Stimulated activated CD8-positive, alpha-beta memory T cell treated with anti-CD3 and anti-CD28 coated beads, Interleukin-15, amount 100 ng/mL, for 4 hours (primary cell): ENCODE measurements at places on chromosomes 4 and X.

GRCh38 chr4:90904021-90904420, 776.8 kb downstream of the CCSER1 start:
- DNase-seq = no peak

GRCh38 chr4:123889507-123889906, 492.9 kb downstream of the SPRY1 start:
- no peak for DNase-seq

GRCh38 chr4:64559571-64559970, 150.3 kb upstream of the TECRL start:
- DNase-seq = no peak

DNA sequence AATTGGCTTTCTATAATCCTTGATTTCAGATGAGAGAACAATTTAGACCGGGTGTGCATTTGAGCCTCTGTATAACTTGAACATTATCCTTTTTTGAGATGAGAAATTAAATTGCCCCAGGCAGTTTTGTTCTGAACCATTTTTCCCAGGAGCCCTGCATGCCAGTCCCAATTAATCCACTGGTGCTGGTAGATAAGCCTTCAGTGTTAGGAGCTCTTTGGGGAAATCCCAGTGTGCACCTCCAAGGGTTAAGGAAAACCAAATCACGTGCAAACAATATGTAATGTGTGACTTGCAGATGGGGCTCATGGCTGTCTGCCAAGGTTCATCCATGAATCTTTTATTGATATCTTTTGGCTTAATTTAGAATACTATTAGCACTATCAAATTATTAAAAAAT, 43.2 kb downstream of the KIT start:
- no peak for DNase-seq

DNA sequence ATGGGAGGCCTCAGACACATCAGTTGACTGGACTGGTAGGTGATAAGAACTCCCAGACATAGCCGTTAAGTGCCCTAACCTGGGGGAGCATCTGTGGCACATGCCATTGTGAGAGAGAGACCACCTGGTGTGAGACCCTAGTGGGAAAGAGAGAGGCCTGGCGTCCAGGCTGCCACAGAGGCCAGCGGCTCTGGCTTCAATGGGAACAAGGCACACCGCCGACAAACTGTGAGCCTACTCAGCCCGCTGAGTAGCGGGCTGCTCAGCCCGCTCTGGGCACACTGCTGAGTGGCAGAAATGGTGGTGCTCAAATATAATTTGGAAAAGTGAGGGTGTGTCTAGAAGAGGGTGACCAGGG, 34.0 kb downstream of the PHKA2 start:
- DNase-seq = no peak

DNA sequence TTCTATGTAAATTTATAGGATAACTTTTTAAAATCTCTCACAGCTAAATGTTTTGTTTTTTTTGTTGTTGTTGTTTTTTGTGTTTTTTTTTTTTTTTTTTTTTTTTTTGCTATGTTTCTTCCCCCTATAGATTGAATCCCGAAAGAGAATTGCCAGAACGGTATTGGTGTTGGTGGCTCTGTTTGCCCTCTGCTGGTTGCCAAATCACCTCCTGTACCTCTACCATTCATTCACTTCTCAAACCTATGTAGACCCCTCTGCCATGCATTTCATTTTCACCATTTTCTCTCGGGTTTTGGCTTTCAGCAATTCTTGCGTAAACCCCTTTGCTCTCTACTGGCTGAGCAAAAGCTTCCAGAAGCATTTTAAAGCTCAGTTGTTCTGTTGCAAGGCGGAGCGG, 4.1 kb downstream of the BRS3 start:
- no peak for DNase-seq

GRCh38 chr4:82802911-82803310, 4.3 kb upstream of the SCD5 start:
- no peak for DNase-seq

DNA sequence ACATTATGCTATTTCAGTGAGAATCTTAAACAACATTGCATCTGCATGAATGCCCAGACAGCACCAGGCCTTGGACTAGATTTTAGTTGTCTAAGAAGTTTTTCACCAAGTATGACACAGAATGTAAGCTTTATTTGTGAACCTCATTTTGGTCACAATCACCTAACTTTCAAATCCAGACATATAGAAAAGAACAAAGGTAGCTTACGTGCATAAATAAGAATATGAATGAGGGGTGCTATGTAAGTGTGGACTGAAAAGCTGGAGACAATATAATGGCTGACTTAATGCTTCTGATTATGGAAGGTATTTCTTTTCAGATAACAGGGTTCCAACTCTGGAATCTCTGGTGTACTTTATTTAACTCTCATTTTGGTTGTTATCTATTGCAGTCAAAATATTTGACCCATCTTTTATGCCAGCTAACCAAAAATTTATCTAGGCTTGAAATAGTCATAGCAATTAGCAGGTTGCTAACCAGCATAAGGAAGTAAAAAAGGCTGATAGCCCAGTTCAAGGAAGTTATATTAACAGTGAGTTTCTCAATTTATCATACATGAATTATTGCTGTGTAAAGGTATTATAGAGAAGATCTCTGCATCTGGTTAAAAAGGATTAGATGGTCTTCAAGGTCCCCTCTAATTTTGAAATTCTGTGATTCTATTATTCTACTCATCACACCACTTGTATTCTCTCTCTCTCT, 36.5 kb downstream of the SLC7A11 start:
- DNase-seq = no peak

- DNase-seq = peak; percentile 21
Observed at GRCh38 chr4:108527723-108528122, 92.7 kb upstream of the RPL34 start.
